MCF 10A (cell line): ENCODE measurements at places on chromosomes 12 and 14.
A peak's percentile ranks its signal among the peaks of the same experiment; 100 is the strongest.

DNA sequence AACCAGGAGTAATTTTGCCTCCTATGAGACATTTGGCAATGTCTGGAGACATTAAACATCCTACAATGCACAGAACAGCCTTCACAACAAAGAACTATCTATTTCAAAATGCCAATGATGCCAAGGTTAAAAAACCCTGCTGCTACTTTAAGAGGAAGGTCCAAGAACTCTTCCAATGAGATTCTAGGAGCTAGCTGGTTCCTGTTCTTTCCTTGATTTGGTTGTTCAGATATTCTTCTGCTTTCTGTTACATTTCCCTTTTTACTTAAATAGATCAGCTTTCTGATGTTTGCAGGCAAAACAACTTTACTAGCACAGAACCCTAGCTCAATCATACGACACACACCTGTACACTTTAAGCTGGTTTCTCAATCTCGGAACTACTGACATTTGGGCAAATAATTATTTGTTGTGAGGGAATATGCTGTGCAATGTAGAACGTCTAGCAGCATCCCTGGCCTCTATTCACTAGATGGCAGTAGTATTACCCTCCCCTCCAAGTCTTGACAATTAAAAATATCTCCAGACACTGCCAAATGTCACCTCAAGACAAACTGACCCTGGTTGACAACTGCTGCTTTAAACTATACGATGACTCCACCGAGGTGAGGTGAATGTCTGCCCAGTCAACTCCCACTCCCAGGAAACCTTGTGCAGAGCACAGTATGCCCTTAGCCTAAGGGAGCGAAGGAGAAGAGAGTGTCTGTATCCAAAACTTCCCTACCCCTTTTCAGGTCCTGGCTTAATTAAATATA, 4.4 kb downstream of the BLTP3B start:
- peak; percentile 45 for DNase-seq

GRCh38 chr14:35189422-35189821, 67.1 kb downstream of the PRORP start:
- DNase-seq: no peak

- no peak for DNase-seq
Observed at GRCh38 chr12:24560192-24560775, 388.6 kb downstream of the BCAT1 start.

DNA sequence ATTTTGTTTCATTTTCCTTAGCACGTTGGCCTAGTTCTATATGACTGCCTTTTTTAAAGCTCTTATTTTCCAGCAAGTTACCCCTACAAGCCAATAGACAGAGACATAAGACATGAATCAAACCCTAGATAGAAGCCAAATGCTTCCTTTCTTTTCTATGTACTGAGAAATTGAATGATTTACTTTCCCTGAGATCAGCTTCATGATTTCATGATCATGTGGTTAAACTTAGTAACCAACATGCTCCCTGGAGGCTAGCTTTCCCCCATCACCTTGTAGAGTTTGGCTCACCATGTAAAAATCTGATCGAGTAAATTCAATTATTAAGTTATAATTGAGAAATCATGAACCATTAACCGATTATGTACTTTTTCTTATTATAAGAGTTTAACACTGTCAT, 148.1 kb upstream of the LRIG3 start:
- DNase-seq: no peak

GRCh38 chr14:42277840-42278239, 671.2 kb downstream of the LRFN5 start:
- DNase-seq: no peak

GRCh38 chr12:59459966-59460660, 135.7 kb upstream of the SLC16A7 start:
- DNase-seq: no peak

- no peak for DNase-seq
Observed at GRCh38 chr14:96130391-96130790, 74.2 kb upstream of the BDKRB2 start.

DNA sequence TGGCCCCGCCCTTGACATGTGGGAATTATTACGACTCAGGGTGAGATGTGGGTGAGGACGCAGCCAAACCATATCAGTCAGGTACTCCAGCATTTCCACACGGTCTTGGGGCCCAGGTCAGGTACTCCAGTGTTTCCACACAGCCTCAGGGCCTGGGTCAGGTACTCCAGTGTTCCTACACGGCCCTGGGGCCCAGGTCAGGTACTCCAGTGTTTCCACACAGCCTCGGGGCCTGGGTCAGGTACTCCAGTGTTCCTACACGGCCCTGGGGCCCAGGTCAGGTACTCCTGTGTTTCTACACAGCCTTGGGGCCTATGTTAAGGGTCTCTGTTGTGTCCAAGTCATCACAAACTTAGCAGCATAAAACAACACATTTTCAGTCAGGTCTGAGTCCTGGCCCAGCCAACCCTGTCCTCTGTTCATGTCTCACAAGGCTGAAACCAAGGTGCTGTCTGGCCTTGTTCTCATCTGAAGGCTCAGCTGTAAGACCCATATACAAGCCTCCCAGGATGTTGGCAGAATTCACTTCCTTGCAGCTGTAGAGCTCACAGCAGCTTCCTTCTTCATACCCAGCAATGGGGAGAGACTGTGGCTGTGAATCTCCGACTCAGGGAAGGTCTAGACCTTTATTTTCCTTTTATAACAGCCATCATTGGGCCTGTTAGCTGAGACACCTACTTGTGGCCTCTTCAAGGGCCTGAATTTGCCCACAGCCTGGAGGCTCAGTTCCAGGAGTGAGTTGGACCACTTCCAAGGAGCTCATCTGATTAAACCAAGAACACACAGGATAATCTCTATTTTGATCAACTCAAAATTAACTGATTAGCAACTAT, 107.6 kb upstream of the SFSWAP start:
- DNase-seq: no peak

- DNase-seq: peak; percentile 54
Observed at GRCh38 chr14:72513965-72514659, 379.8 kb downstream of the DPF3 start.

- DNase-seq: no peak
Observed at GRCh38 chr12:91616416-91616815, 433.8 kb upstream of the DCN start.

DNA sequence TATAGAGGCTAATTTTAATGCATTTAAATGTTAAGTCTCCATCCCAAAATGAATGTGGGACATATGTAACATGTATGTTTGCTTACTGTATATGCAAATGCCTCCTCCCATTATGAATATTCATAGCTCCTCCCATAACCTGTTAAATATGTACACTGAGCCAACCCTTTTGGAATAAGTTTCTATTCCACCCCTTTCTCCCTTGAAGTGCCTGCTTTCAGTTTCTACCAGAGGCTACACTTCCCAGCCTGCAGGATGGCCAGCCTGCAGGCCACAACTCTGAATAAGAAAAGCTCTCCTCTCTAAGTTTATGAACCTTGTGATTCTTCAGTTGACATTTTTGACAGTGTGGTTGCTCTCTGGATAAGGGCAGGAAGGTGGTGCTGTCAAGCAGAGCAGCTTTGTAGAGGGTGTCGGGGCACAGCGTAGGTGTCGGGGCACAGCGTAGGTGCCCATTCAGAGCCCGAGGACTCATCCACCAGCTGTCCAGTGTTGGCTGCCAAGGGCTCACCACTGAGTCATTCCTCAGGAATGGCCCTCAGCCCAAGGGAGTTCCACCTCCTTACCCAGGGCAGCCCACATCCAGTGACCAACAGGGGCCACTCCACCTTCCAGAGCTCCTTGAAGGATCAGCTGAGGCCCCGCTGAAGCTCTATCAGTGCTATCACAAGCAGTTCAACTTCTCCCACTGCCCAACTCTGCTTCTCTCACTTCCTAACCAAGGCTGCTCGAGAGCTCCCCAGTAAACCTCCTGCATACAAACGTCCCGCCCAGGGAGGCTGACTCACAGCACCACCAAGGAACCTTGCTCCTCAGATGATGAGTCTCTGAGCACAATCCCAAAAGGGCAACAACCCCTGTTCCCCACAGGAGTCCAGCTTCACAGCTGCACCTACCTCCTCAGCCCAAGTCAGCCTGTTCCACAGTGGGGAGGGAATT, 31.4 kb downstream of the VWF start:
- peak; percentile 94 for DNase-seq

DNA sequence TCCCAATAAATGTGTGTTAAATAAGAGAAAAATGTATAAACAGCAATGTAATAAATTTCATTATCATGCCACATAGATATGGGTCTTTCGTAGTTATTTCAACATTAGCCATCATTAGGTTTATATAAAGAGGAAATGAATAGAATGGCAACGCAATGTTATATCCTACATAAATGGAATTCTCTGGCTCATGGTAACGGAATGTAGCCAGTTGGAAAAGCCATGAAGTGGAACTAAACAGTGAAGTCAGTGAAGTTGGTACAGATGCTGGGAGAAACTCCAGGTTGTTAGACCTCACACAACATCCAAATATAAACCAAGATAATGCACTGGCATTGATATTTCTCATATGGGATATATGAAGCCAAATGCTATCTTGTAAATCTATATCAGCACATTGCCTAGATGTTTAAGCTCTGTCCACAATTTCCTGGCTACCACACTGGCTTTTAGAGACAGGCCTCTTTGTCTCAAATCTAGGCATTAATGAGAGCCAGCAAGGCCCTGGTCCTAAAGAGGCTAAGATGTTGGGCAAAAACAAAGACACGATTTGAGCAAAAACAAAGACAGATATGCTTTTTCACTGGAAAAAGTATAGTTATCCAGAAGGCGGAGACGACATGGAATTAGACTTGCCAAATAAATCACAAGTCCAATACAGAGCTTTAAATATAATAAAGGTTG, 861.0 kb downstream of the RPS29 start:
- DNase-seq: no peak

DNA sequence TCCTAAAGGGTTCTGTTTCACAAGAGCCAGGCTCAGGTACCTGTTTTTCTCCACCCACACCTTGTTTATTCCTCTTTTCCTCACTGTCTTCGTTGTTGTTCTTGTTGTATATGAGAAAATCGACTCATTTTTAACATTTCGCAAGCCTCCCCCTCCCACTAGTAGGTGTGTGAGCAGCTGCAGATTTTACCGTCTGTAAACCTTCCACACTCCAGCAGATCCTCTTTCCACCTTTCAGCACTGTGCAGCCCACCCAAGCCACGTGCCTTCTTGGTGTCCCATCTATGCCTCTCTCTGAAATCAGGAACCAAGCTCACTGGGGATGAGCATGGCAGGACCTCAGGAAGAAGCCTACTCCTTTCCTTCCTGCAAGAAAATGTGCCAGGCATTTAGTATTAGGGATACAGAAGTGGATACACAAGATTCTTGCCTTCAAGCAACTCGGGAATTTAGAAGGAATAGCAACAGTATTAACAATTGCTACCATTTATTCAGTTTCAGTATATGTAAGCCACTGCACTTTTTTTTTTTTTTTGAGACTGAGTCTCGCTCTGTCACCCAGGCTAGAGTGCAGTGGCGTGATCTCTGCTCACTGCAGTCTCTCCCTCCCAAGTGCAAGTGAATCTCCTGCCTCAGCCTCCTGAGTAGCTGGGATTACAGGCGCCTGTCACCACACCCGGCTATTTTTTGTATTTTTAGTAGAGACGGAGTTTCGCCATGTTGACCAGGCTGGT, 113.6 kb downstream of the CHST11 start:
- no peak for DNase-seq

DNA sequence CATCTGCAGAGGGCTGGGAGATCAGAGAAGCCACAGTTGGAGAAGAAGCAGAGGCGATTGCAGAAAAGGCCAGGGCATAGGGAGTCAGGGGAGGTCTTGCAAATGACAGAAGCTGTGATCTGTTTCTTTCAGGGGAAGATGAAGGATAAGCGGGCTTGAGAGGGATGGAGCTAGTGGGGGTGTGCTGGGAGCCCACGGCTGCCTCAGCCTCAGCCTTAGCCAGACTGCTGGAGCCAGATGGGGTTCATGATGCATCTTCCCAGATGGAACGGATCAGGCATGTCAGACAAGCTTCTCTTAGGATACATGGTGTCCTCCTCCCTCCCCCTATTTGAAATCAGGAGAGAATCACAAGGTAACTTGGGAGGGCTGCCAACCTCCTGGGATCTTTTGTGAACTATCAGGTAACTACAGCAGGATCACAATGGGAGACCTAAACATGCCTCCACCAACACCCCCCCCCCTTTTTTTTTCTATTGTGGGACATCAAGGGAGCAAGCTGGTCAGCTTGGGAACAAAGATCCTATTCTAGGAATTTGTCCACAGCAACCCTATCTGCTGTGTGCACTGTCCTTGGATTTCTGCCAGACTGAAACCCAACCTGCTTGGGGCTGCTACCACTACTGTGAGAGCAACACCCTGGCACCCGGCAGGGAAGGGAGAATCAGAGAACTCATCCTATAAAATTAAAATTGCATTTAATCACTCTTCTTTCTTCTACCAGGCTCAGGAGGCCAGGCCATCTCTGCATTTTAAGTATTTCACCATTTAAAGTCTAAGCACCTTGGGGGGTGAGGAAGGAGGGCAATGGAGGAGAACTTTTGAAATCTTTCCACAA, 10.7 kb upstream of the ATP2A2 start:
- peak; percentile 86 for DNase-seq

DNA sequence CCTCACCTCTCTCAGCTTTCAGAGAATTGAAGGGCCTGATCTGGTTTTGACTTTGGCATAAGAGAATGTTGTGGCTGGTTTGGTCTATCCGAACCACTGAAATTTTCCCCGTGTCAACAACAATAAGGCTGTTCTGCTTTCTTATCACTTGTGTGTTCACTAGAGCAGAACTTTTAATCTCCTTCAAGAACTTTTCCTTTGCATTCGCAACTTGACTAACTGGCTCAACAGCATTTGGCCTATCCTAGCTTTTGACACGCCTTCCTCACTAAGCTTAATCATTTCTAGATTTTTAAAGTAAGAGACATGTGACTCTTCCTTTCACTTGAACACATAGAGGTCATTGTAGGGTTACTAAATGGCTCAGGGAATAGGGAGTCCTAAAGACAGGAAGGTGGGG, 25.9 kb upstream of the EDDM3A start:
- no peak for DNase-seq

- no peak for DNase-seq
Observed at GRCh38 chr12:109295764-109296425, 13.2 kb downstream of the FOXN4 start.

GRCh38 chr14:77872983-77873382, 73.1 kb downstream of the ADCK1 start:
- DNase-seq: no peak

DNA sequence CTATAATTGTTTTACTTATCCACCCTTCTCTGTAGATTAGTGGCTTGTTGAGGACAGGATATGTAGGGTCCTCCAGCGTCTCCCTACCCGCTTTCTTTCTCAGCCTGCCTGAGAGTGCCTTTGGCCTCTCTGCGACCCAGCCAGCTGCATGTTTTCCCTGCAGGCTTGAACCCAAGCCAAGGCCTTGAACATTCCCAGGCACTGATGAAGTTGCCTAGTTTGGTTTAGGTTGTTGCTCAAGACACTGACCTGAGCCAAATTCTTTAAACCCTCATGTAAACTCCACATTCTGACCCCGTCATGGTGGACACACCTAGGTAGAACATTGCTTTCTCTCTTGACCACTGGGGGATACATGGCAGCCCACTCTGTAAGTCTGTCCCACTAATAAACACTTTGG, 33.4 kb upstream of the TXNRD1 start:
- peak; percentile 95 for DNase-seq

GRCh38 chr12:121467638-121468498, 68.0 kb downstream of the RNF34 start:
- DNase-seq: peak; percentile 18
